Mucosa of descending colon (tissue), 3 donors: ENCODE measurements at places on chromosomes 13 and 19.

DNA sequence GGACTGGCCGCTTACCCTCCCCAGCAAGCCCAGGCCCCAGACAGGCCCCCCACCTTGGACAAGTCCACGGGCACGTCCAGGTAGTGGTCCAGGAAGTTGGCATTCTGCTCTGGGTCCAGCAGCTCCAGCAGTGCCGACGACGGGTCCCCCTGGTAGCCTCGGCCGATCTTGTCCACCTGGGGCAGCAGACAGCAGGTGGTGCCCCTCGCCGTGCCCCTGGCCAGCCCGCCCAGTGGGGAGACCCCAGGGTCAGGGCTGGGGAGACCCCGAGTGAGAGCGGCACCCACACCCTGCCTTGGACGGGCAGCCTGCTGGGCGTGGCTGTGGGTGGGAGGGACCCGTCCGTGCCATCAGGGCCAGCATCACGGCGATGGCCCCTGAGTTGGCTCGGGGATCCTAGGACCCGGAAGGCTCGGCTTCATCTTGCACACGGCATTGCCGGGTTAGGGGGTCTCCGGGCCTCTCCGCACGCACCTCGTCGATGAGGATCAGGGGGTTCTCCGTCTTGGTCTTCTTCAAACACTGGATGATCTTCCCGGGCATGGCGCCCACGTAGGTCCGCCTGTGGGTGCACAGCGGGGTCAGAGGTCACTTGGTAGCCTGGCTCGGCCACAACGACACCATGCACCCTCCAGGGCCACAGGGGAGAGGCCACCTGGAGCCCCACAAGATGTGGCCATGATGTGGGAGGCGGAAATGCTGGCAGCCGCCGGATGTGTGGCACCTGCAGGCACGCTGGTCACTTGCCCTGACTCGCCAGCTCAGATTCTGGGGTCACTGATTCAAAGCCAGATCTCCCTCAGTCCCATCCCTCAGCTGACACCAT lies 6.3 kb downstream of the RPL36 start:
- no peak for DNase-seq

- DNase-seq: no peak
These were observed 13.1 kb downstream of the ATP8A2 start for GRCh38 chr13:25384758-25385410.

GRCh38 chr19:13040232-13040947 lies 45.1 kb downstream of the NFIX start:
- DNase-seq: no peak

GRCh38 chr19:39843919-39844793 lies 2.0 kb downstream of the FBL start:
- peak; percentile 68 for DNase-seq

DNA sequence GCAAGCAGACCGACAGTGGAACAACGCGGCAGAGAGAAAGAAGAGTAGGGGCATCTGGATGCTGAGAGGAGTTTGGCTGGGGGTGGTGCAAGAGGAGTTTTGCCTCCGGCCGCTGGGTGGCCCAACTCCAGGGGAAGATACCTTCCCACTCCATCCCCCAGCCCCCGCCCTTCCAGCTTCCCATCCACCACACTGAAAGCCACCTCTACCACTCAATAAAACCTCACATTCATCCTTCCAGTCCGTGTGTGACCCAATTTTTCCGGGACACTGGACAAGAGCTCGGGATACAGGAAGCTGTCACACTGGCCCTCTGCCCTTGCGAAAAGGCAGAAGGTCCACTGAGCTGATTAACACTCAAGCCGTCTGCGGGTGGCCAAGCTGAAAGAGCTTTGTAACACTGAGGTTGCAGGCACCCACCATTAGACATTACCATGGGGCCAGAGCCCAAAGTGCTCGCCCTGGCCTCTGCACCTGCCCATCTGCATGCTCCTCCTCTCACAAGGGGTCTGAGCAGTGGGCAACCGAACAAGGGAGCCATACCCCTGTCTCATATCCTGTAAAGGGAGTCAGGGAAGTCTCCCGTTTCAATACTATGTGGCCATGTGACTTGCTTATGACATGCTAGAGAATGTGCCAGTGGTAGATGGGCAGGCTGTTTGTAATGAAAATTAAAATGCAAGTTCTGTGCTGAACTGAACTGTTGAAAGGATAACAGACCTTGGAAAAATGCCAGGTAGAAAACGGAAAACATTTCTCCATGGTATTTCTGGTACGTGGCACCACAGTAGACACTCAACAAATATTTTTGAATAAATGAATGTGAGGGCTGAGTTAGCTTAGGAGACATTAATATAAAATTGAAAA lies 205.1 kb upstream of the STARD13 start:
- DNase-seq: no peak

DNA sequence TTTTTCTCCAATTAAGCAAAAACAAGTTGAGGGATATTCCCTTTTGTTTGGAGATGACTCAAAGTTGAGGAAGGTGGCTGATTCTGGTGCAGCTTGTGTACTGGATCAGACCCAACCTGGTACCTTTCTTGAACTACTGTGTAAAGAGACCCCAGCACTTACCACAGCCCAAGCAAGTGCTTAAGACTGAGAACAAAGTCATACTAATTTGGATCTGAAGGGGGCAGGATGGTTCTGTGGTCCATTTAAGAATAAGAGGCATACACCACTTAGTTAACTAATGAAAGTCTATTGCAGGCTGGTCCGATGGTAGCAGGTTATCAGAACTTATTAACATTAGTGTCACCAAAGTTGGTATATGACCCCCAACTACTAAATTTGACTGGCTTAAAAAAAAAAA lies 6.3 kb downstream of the THSD1 start:
- no peak for DNase-seq

DNA sequence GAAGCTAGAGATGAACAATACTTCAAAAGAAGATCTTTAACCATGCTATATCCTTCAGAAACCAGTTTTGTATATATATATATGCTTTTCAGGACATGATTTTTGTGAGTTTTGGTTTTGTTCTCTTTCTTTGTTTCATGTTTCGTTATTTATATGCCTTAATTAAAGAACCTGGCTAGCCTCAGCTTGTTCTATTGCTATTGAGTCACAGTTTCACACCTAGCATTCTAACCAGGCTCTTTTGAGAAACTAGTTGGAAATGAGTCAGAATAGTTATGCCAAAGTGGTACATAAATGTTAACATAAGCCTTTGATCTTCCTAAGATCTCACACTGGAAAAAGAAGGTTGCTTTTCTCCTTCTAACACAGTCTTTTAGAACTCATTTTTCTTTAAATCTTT lies 1925.2 kb downstream of the OLFM4 start:
- no peak for DNase-seq

GRCh38 chr19:4522291-4523002 lies 4.2 kb upstream of the PLIN4 start:
- no peak for DNase-seq

DNA sequence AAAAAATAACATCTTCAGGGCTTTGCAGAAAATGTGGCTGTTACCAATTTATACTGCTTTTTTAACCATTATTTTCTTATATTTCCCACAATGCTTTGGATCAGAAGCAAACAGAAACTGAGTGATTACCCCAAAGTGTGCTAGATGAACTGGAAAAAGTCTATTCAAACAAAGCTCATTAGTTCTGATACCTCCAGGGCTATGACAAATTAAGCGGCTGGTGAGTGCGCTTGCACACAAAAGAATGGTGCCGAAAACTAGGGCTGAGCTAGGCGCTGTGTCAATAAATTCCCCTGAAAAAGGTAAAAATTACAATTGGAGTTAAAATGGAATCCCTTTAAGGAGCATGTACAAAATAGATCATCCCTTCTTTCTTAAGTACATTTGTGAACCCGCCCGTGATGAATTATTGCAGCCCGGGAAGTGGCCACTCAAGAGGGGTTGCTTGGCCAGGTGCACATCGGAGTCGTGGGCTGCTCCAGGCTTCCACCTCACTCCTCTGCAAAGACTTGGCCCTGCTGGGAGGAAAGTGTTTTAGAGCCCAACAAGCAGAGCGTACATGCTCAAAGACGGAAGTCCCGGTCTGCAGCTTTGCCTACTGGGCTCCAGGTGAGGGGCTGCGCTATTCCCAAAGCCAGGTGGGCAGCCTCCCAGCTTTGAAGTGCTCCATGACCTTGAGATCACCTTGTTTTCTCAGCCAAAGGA lies 164.0 kb upstream of the ZNF507 start:
- DNase-seq: no peak
